SK-N-SH treated with all-trans-retinoic acid at 6 μM for 48 hours (cell line): ENCODE measurements at places on chromosomes 7 and 10.
A peak's percentile ranks its signal among the peaks of the same experiment; 100 is the strongest.

GRCh38 chr7:133230591-133231194, 22.2 kb upstream of the EXOC4 start:
- ATAC-seq: peak; percentile 87

GRCh38 chr10:77626266-77626935, 11.2 kb downstream of the KCNMA1 start:
- ATAC-seq: 0 out of 3 replicates have a peak, but pooled peaks have one; percentile 19

DNA sequence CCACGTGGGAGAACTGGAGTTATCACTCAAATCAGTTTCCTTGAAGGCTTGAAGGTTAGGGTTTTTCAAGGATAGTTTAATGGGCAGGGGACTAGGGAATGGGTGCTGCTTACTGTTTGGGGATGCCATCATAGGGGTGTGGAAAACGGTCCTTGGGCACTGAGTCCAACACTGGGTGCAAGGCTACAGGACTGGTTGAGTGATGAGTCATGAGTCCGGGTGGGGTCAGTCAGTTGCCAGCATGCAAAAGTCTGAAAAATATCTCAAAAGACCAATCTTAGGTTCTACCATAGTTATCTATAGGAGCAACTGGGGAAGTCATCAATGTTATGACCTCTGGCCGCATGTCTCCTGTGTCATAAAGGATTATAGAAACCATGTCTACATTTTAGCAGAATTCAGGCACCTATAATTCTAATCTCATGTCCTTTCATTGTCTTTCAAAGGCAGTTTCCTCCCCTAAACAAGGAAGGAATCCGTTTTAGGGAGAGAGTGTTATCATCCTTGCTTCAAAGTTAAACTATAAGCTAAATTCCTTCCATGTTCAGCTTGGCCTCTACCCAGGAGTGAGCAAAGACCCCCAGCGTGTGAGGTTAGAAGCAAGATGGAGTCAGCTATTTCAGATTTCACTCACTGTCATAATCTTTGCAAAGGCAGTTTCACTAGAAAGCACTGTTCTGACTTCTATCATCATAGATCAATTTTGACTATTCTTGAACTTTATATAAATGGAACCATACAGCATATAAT, 94.5 kb downstream of the COL26A1 start:
- no peak for ATAC-seq

GRCh38 chr7:102413091-102413490, 16.9 kb downstream of the PRKRIP1 start:
- ATAC-seq: no peak

GRCh38 chr10:97748116-97748515, 11.2 kb downstream of the ZFYVE27 start:
- ATAC-seq: no peak
